Activated T-cell treated with anti-CD3 and anti-CD28 coated beads, Interleukin-2, amount 50 U/mL, for 48 hours (primary cell): ENCODE measurements at places on chromosomes 6 and 20.

- no peak for DNase-seq
Observed at GRCh38 chr6:152270301-152270925, 366.7 kb downstream of the SYNE1 start.

- no peak for DNase-seq
Observed at GRCh38 chr6:165823609-165824326, 160.7 kb upstream of the PDE10A start.

GRCh38 chr6:25534942-25535631, 116.9 kb upstream of the SCGN start:
- no peak for DNase-seq

GRCh38 chr6:161418463-161418945, 144.6 kb upstream of the AGPAT4 start:
- DNase-seq, result no peak

GRCh38 chr6:5672581-5673011, 334.1 kb downstream of the NRN1 start:
- no peak for DNase-seq
